Stimulated activated CD8-positive, alpha-beta memory T cell treated with anti-CD3 and anti-CD28 coated beads, Interleukin-15, amount 100 ng/mL, for 48 hours (primary cell): ENCODE measurements at places on chromosomes 3 and 15.

DNA sequence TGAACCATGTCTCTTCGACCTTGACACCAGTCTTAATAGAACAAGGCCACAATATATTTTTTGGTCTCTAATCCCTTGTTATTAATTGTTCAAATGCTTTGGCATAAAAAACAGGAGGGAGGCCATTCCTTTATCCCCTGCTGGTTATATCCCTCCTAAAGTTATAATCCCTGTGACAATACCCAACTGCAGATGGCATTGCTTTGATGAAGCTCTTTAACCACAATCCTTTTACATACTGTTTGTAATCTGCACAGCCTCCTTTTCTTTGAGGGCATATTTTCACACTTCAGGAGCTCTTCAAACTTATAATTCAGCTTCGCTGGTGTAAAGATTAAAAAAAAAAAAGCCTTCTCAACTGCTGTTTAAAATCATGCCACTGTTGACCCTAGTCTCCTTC is 919.0 kb downstream of the EPHA3 start:
- DNase-seq, result no peak

DNA sequence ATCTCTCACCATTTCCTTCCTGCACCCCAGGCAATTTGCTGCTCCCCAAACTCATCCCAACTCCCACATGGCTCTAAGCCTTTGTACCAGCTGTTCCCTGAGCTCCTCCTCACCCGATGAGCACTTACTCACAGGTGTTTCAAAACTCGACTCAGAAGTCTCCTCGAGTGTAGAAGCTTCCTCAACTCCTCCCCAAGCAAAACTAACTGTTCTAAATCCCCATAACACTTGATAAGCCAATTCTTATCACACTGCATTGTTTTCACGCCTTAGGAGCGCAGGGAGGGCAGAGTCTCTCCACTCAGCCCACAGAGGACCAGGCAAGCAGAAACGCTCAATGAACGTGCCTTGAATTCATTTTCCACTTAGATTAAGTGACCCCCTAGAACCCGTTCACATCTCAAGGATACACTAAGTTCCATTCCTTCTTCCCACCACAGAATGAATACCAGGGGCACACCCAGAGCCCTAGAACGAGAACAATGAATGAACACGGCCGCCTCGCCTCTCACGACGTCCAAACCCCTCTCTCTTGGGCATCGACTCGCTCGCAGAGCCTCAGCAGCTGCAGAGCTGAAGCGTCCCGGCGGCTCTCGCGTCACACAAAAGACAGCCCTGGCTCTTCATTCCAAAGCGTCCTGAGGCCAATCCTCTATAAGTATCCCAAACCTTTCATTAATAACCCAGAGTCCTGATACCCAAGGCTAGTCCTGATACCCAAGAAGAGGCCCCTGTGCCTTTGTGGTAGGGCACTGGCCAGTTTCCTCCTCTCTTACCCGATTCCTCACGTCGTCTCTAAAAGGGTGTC is 1.1 kb downstream of the RAF1 start:
- no peak for DNase-seq

DNA sequence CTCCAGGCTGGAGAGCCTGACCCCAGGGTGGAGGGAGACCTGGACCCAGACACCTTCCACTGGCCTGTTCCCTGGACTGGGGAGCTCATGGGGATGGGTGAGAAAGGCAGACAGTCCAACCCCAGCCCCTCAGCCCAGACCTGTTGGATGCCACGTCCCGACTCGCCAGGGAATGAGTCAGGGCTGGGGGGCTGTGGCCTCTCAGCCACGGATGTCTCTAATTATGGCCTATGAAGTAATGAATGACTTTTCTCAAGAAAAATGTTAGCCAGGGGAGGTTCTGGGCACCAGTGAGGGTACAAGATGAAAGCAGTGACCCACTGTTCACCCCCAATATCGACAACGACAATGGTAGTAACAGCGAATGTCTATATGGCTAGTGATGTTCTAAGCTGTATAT is 107.0 kb upstream of the RPL32 start:
- DNase-seq, result no peak

- no peak for DNase-seq
These were observed 170.2 kb downstream of the PDE8A start for GRCh38 chr15:85151861-85152260.

GRCh38 chr15:75231836-75232235 is 26.3 kb upstream of the GOLGA6C start:
- DNase-seq, result no peak

GRCh38 chr15:63372018-63372705 is 9.5 kb downstream of the CA12 start:
- peak; percentile 25 for DNase-seq

GRCh38 chr3:101988596-101988995 is 139.3 kb downstream of the NFKBIZ start:
- no peak for DNase-seq

DNA sequence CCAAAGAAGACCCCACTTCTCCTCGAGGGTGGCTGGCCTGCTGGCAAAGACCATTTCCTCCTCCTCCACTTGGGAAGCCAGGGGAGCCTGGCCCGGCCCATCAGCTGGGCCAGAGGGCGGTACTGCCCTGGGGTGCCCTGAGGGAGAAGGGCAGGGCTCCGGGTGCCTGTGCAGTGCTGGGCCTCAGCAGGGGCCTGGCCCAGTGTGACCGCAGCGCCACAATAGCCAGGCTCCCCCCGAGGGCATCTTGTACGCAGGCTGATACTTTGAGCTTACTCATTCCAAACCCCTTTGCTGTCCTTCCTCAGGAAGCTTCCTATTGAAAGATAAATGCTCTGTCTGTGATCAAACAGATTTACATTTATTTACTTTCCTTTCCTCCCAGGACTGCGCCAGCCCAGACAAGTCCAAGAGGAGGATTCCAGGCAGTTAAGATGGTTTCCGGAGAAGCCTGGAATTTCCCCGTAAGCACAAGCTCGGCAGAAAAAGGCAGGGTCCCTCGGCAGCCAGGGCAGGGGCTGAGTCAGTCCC is 240.1 kb downstream of the XXYLT1 start:
- DNase-seq, result no peak
